ENCODE measurements at places on chromosomes 16 and 17.

DNA sequence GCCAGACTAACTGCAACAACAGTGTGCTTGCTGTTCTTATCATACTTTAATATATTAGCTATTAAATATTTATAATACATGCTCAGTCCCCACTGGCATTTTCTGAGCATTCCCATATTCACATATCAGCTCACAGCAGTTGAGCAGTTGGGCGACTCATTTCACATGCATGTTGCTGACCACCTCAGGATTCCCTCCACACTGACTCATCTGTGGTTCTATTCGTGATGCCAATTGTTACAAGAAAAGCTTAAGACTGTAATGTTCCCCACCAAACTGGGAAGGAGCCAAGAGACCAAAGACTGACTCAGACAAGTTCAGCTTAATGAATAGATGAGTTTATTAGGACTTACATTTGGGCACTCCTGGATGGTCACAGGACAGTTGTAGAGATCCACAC lies 100.3 kb upstream of the KIF2B start:
- DNase-seq = peak; percentile 75

DNA sequence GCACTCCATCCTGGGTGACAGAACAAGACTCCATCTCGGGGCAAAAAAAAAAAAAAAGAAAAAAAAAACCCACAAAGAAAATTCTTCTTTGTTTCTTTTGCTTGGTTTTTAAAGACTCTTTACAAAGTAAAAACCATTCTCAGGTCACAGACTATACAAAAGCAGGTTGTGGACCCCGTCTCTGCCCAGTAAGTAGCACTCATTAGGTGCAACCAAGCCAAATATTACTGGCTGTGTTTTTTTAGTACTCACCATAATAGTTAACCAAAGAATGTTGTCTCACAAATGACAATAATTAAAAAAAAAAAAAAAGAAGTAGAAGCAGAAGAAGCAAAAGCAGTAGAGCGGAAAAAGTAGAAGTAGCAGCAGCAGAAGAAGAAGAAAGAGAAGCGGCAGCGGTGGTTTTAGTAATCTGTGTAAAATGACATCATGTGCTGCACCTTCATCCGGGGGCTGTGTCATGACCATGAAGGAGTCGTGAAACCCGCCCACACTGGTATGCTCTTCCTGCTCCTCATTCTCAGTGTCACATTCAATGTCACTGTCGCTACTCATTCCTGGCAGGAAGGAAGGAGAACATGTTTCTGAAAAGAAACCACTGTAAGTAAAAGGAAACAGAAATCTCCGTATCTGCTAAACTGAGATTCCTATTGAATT lies 105.4 kb downstream of the TRIM37 start:
- DNase-seq = peak; percentile 34

DNA sequence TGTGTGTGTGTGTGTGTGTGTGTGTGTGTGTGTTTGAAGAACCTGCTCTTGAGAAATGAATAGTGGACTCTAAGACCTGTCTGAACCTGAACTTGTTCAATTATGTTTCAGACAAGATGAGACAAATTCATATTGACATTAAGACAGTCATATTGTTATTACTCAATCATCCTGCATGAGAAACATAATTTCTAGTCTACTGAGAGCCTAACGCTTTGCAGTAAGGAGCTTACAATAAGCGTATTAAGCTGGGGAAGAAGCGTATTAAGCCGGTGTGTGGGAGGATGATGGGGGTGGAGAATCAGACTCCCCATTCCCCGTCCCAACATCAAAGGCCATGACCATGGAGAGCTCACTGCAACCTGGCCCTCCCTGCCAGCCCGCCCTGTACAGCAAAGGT lies 22.4 kb upstream of the MNT start:
- DNase-seq = no peak

DNA sequence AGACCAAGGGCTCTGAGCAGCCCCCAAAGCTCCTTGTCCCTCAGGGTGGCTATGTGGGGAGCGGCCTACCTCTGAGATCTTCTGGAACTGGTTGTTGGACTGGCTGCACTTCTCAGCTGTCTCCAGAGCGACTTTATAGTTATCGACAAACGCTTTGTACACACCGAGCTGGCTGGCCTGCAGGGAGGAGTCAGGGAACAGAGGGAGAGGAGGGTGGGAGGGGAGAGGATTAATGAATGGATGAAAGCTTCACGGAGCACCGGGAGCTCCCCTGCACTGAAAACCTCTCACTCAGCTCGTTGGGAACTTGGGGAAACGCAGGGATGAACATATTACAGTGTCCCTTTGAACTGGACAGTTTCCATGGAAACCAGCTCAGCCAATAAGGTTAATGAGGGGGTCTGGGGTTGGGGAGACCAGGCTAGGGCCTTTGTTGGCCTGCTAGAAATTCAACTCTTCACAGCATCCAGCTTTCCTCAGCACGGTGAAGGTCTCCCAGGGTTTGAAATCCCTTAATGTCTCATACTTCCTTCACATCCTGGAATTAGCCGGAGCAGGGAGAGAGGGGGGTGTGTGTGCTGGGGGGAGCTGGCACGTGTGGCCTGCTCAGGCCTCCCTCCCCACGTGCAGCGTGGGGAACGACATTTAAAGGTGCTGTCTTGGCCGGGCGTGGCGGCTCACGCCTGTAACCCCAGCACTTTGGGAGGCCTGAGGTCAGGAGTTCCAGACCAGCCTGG lies 86.7 kb downstream of the TIMM22 start:
- DNase-seq = no peak

- no peak for DNase-seq
Observed at GRCh38 chr16:87735270-87736007, 30.3 kb downstream of the KLHDC4 start.

- DNase-seq = peak; percentile 67
Observed at GRCh38 chr17:7191571-7192270, 12.6 kb upstream of the ASGR1 start.

DNA sequence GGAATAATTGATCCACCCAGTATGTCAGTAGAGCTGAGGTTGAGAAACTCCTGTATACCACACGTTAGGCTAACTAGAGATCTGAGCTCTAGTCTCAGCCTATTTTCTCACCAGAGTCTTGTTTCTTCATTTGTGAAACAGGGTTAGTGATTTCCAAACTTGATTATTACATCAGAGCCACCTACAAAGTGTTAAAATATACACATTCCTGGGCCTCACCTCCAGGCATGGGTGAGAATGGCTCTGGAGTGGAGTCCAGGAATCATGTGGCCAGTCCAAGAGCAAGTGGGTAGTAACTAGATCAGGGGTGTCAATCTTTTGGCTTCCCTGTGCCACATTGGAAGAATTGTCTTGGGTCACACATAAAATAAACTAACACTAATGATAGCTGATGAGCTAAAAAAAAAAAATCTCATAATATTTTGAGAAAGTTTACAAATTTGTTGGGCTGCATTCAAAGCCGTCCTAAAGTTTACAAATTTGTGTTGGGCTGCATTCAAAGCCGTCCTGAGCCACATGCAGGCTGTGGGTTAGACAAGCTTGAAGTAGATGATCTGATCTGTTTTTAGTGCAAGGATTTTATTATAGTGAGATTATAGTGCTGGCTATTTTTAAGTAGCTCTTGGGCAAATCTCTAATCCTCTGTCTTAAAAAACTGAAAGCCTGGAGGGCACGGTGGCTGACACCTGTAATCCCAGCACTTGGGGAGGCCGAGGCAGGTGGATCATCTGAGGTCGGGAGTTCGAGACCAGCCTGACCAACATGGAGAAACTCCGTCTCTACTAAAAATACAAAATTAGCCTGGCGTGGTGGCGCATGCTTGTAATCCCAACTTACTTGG lies 20.4 kb downstream of the PRCD start:
- DNase-seq = no peak

DNA sequence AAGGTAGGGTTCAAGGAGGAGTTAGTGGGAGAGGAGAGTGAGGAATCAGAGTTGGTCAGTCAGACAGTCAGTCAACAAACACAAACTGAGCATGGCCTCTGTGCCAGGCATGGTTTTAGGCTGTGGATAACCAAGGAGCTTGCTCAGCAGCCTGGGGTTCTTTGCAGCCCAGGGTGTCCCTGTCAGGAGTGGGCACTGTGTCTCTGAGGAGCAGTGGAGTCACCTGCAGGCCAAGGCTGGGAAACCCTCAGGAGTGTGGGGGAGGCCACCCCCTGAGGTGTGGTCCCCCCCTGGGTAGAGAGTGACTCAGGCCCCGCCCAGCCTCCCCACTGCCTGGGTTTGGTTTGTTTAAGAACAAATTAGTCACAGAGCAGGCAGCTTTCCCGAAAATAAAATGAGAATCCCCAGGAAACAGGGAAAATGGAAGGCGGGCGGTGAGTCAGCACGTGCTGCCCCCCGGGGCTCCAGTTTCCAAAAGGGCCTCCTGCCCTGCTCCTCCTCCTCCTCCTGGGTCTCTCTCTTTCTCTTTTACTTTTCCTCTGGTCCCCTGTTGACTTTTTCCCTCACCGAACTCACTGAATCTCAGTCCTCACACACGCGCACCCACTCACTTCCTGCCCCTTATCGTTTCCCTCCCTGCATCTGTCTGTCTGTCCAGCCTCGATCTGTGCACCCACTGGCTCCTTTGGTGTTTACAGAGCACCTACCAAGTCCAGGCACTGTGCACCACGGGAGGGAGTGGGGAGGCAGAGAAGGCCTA lies 44.3 kb downstream of the SOCS3 start:
- peak; percentile 60 for DNase-seq

DNA sequence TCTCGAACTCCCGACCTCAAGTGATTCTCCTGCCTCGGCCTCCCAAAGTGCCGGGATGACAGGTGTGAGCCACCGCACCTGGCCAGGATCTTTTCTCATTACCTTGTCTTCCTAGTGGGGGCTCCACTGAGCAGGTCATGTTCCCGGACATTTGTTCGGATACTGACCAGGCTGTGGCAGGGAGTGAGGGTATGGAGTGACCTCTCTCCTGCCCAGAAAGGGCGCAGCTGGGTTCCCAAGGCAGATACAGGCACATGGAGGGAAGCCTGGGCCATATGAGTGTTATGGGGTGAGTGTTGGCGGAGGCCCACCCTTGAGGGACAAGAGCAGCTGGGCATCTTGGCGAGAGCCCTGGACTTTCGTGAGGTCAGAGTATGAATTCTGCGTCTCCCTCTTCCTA lies 5.5 kb downstream of the SERPINF1 start:
- DNase-seq = no peak

GRCh38 chr16:21101631-21102420 lies 48.8 kb downstream of the DNAH3 start:
- no peak for DNase-seq

- DNase-seq = no peak
Observed at GRCh38 chr17:8776881-8777280, 18.5 kb upstream of the SPDYE4 start.

DNA sequence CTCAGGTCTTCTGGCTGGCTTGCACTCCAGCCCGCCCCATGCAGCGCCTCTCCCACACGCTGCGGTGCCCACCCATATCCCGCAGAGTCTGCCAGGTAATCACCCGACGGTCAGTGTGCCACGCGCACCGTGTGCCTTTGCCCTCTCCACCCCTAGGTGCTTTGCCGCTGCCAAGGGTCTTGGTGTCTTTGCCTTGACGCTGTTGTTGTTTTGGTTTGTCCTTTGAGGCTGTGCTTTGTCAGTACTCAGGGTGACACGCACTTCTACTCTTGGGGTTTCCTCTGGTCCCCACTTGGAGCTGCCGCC lies 30.1 kb downstream of the UBN1 start:
- DNase-seq = no peak

- no peak for DNase-seq
Observed at GRCh38 chr17:42092939-42093338, 5.3 kb downstream of the ZNF385C start.

DNA sequence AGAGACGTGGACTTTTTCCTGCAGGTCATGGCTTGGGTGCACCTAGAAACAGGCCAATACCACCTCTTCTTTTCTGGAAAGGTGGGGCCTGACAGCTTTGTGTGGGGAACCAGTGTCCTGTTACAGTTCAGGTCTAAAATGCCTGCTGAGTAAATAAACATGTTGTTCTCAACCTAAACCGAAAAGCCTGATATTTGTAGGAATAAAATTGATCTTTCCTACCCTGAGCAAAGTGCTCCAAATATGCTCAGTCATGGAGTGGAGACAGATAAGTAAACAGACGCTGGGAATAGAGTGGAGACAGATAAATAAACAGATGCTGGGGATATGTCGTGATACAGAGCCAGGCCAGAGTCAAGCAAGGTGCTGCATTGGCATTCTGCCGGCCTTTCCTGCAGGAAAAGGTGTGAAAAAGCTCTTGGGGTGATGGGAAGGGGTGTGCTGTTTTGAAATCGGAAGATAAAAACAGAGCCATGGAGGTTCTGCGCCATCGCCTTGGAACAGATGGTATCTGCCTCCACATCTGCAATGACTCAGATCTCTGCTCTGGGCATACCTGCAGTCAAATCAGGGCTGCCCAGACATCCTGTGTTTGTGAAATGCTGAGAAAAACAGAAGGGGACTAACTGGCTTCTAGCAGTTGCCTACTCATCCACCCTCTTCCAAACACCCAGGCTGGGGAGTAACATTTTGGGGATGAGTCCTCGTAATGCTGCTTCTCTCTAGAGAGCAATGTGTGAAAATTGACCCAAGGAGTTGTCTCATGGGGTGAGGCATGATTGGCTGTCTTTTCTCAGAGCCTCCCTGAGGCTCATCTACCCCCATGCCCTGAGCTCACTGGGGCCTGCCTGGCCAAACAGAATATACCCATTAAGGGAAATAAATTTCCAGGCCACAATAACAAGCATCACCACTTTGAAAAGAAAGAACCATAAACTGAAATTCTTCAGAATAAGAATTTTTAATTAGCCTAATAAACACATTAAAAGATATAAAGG lies 16.8 kb upstream of the TRPV2 start:
- no peak for DNase-seq

- DNase-seq = peak; percentile 24
Observed at GRCh38 chr17:64406321-64407200, 15.9 kb upstream of the PECAM1 start.

DNA sequence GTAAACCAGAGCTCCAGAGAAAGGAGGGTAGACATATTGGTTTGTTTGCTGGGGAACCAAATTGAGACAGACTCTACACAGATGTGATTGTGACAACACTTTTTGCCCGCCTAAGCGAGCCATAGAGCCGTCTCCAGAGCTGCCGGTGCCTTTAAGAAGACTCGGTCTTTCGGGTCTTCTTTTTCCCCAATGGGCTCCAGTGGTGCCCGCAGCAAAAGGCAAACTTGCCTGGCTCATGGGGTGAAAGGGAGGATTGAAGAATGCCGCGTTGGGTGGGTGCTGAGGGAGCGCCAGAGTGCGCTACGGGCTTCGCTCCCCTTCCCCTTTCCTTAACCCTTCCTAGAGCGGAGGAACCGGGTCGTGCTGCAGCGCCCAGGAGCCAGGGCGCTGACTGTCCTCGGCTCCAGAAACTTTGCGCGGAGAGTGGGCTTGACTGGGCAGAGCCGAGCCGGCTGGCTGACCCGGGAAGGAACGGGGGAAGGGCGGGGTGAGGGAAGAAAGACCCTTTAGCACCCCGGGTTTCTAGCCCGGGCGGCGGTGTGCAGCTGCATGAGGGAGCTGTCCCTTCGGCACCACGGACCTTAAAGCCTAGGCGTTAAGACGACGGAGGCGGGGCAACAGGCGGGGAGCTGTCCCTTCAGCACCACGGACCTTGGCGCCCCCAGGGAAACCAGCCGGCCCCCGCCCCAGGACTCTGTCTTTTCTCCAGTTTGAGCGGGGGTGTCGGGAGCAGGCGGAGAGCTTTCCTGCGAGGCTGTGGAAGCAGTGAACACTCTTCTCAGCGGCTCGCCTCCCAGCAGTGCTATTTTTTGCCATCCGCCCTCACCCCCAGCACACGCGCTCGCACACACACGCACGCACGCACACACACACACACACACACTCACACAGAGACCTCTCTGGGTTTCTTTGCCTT lies at the start of gene CACNG3:
CACNG3 (plus strand) TSS at position 880 of the 916 bp plus-strand sequence. CDS start 420 bp downstream, outside the sequence.
- peak; percentile 78 for DNase-seq
